ENCODE measurements at places on chromosomes 16 and 17.

GRCh38 chr17:1229900-1230501 lies 40.2 kb upstream of the BHLHA9 start:
- DNase-seq = no peak

DNA sequence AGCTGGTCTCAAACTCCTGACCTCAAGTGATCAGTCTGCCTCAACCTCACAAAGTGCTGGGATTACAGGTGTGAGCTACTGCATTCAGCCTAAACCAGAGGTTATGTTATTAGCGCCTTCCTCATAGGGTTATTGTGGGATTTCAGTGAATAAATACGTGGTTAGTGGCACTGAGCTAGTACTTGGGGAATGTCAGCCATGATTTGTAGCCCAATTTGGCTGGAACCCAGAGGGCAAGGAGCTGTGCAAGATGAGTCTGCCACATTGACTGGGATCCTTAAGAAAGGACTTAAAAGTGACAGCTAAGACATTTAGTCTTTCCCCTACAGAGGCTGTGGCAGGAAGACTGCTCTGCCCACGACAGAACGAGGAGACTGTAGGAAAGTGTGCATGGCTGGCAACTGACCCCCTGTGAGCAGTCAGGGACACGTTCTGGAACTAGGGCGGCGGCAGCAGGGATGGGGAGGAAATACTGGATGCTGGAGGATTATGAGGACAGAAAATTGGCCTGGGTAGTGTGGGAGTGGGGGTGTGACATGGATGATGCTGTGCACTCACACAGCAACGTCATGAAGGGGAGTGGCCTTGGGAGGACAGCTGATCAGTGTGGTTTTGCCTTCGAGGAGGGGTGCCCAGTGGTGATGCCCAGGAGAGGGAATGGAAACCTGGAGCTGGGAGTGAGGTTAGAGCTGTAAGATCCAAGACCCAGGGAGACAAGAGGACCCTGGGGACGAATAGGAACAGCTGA lies 14.6 kb downstream of the ATP5PD start:
- peak; percentile 42 for DNase-seq

DNA sequence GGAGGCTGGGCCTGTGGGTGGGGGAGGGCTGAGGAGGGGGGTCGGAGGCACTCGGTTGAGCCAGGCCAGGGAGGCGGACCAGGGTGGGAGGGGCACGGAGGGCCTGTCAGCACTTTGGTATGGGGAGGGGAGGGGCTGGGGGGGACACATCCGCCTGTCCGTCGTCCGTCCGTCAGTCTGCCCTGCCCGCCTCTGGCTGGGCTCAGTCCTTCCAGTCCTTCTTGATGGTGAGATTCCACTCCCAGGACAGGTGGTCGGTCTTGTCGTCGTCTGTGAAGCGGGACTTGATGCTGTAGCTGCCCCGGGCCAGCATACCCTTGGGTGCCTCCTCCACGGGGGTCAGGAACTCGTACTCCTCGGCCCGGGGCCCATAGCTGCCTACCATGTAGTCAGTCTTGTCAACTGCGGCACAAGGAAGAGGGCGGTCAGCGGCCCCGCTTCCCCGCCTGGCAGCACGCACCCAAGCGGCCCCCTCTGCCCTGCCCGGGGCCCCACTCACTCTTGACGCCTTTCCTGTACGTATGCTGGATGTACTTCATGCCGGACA lies 2.4 kb downstream of the ARHGDIA start:
- DNase-seq = no peak

- no peak for DNase-seq
Observed at GRCh38 chr16:84391151-84392030, 23.1 kb downstream of the ATP2C2 start.

DNA sequence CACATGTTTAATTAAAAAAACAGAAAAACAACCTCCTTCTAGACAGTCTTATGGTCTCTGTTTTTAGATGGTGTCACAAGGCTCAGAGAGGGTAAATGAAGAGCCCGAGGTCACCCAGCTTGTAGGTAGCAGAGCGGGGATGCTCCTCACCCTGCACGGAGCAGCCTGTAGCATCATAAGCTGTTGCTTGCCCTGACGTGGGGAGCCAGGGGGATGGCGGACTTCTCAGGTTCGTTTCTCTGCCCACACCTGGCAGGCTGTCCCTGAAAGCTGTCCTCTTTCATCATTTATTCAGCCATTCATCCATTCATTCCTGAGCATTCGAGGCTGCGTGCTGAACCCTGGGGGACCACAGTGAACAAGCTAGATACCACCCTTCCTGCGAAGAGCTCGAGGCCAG lies 75.7 kb upstream of the KSR1 start:
- no peak for DNase-seq

DNA sequence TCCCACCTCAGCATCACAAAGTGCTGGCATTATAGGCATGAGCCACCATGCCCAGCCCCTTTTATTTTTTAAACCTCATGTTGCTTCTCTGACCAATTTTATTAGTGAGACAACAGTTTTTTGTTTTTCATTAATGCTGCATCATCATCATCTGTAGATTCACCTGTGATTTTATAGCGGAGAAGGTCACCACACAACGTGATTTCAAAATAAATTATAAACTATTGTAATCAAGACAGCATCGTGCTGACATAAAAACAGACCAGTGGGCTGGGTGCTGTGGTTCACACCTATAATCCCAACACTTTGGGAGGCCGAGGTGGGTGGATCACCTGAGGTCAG lies 28.7 kb upstream of the METTL9 start:
- no peak for DNase-seq

Measured in NCI-H1694 (cell line).